ENCODE measurements at places on chromosomes 16 and 17. TPM values are rescaled to one million over a fixed set of nuclear protein-coding genes. Genes with fewer than 3 reads are reported as not detected.

The CES4A gene
- 7.5 TPM for total RNA-seq

The ARHGDIG gene
- not detected for total RNA-seq

GRCh38 chr16:11781773-11782172 lies 15.3 kb downstream of the ZC3H7A start:
- no peak for DNase-seq

GRCh38 chr16:14199624-14200023 lies 128.5 kb downstream of the MRTFB start:
- no peak for DNase-seq

DNA sequence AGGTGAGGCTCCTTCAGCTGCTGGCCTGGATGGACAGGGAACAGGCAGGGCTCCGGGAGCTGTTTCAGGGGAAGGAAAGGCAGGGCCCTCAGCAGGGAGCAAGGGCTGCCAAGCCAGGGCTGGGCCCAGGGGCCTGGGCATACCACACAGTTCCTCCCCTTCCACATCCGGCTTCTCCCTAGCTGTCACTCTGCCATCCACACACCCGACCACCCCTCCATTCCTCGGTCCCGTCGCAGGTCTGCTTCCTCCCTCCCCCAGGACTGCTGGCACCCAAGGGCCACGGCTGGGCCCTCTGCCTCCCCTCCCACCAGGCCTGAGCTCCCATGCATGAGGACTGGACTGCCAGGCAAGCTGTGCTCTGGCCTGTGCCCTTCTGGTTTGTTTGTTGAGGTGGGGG lies 24.0 kb downstream of the CDIP1 start:
- DNase-seq = no peak
